ENCODE measurements at places on chromosomes 6 and 20. TPM values are rescaled to one million over a fixed set of nuclear protein-coding genes. Genes with fewer than 3 reads are reported as not detected.

RSPO3 gene
- not detected for total RNA-seq

ESR1 gene
- total RNA-seq, result not detected

NOX3 gene
- not detected for total RNA-seq

ZNF335 gene
- total RNA-seq, result 15.0 TPM

SCRT2 gene
- total RNA-seq, result not detected

MUC22 gene
- total RNA-seq, result not detected

KCNQ5 gene
- total RNA-seq, result 1.5 TPM

SHLD1 gene
- total RNA-seq, result 2.4 TPM
